HCT116 (cell line): ENCODE measurements at places on chromosomes 11 and 22.

- DNase-seq, result no peak
Observed at GRCh38 chr22:35661464-35661863, 13.2 kb downstream of the APOL6 start.

- DNase-seq, result no peak
Observed at GRCh38 chr22:19480789-19481188, 1.1 kb downstream of the CDC45 start.

GRCh38 chr11:106625566-106625965 lies 392.7 kb downstream of the GUCY1A2 start:
- no peak for DNase-seq

GRCh38 chr11:81080476-81080875 lies 1639.6 kb upstream of the TENM4 start:
- DNase-seq, result no peak

GRCh38 chr11:87440076-87440770 lies 402.5 kb downstream of the TMEM135 start:
- no peak for DNase-seq

DNA sequence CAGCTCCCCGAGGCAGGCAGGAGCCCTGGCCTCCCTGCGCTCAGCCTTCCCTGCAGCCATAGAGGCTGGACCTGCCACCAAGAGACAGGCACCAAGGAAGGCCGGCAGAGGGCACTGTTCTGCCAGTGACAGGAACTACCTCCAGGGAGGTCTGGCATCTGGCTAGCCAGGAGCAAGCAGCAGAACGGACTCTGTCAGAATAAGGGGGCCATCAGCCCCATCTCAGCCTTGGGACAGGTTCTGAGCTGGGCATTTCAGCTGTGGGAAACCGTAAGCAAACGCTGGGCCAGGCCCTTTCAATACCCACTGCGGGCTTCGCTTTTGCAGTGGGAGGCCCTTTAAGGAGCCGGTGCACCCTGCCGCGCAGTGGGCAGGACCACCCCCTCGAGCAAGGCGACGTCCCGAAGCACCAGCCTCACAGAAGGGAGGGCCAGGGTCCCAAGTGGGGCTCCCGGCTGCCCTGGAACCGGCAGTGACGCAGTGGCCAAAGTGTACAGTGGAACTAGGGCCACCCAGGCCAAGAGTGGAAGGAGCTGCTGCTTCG lies 18.2 kb downstream of the IFT27 start:
- peak; percentile 57 for DNase-seq

DNA sequence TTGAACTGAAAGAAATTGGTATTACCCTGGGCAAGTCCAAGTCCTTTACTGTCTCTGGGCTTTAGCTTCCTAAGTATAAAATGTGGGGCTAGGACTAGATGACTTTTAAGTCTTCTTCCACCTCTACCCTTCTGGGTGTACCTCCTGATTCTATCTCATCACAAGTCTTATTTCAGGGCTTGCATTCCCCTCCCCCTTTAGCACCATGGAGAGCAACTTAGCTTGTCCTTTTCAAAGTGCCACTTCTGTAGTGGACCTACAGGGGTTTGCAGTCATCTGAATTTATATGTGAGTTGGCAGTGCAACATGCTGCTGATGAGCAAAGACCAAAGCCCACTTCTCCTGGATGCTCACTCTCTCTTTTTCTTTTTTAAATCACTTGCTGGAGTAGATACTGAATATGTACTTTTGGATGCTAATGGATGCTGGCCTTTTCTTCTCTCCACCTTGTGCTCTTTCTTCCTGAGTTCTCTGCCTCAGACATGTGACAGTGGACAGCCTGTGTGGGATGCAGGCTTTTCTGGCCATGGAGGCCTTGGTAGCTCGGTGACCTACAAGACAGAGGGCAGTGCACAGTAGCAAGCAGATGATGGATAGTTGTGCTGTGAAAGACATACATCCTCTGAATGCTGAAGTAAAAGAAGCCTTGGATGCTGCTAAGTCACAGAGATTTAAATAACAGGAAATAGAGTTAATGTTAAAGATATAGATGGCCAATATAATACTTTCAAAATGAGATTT lies 185.0 kb downstream of the NELL1 start:
- no peak for DNase-seq

- no peak for DNase-seq
Observed at GRCh38 chr11:13908535-13908934, 54.0 kb upstream of the SPON1 start.

DNA sequence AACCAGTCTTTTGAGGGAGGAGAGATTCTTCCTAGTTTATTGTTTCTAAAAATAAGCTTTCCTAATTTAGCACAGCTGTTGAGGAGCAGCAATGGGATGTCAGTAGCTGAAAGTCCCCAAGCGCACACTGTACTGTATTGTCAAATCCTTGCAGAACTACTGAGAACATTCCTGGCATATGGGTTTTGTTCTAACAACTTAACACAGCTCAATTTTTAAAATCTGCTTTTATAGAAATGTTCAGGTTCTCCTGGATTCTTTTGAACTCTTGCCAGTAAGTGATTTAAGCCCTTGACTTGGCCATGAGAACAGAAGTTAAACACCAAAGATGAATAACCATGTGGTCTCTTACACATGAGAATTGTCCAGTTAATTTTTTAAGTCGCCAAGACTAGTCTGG lies 218.6 kb downstream of the FAT3 start:
- DNase-seq, result no peak

DNA sequence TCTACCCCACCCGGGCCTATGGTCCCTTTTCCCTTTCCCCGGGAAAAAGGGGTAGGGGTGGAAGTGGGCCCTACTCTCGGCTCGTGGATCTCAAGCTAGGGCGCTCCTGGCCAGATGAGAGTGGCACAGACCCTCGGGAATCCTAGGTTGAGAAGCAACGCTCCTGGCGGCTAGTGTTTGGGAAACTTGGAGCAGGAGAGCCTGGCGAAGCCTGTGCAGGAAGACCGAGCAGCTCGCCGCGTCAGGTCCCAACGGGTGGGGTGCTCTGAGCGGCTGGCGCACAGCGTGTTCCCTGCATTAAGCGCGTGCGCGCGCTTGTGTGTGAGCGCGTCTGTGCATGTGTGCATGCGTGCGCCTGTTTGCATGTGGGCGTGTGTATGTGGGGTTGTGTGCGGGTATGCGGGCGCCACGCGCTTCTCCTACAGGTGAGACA lies 7.1 kb upstream of the FLI1 start:
- no peak for DNase-seq

- peak; percentile 15 for DNase-seq
Observed at GRCh38 chr11:73334384-73335203, 26.5 kb downstream of the ARHGEF17 start.

DNA sequence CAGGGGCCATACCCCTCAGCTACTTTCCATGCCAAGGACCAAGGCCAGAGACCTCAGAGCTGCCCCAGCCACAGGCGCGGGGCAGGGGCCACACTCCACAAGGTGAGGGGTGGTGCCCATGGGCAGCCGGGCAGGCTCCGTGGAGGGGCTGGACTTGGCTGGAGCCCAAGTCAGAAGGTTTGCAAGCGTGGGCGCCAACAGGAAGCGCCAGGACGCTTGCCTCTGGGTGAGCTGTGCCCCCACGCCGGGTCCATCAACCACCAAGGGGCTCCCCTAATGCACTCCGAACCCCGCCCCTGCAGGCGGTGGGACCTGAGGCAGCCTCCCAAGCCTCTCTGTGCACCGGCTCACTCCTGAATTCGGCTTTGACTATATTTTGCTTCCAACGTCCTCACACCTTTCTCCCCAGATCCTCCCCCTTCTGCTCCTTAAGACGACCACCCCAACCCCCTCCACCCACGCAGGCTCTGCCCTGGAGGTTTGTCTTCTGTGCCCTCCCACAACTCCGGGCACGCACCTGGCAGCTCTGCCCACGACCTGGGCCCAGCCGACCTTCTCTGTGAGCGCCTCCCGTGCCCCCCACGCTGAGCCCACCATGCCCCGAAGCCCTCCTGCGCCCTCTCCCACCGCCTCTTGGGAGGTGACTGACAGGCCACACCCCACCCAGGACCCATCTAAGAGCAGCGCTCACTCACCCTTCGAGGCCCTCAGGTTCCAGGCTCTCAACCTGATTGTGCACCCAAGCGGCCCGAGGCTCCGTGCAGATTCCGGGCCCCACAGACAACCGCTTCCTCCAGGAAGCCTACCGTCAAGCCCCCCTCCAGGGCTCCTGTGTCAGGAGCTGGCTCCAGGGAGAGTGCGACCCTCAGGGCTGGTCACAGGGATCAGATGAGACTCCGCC lies 2.6 kb upstream of the PKP3 start:
- no peak for DNase-seq

DNA sequence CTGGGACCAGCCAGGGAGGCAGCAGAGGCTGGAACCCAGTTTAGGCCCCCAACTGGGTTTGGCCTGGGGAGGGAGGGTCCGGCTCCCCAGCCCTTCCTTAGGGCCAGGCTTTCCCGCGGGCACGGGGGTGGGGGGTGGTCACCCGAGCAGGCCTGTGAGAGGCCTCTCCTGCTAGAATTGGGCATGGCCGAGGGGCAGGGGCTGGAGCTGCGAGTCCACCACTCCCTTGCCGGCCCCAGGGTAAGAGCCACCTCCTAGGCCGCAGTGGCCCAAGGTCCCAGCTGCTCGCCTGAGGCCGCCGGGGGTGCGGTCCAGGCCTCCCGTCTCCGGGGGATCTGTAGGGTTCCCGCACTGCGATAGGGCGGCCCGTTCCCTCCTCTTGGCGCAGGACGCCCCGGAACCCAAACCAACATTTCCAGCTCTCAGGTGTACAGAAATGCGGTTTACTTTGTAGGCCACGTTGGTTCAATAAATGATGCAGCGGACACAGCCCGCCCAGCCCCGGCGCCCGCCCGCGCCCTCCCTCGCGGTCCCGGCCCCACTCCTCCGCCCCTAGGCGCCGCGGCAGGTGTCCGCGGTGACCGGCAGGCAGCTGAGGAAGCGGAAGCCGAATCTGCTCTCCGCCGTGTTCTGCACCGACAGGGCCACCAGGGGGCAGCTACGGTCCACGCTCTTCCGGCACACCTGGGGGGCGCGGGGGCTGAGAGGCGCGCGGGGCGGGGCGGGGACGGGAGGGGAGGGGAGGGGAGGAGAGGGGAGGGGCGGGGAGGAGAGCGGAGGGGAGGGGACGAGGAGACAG lies 5.9 kb downstream of the LMNTD2 start:
- peak; percentile 44 for DNase-seq

DNA sequence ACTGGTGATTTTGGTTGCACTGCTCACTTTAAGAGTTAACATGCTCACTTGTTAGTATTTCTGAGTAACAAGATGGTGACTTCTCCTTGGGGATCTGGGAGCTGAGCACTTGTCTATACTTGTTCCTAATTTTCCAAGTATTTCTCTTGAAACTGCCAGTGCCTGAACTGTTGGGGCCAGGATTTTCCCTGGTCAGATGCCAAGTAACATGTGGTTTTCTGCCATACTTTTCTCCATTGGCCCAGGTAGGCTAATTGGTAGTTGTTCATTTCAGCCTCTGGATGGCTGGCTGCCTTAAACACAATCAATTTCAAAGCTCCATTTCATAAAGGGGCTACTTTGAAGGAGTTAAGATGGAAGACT lies 35.0 kb downstream of the RNF141 start:
- DNase-seq, result no peak

- DNase-seq, result peak; percentile 83
Observed at GRCh38 chr22:44684506-44685383, 17.3 kb upstream of the PRR5 start.

DNA sequence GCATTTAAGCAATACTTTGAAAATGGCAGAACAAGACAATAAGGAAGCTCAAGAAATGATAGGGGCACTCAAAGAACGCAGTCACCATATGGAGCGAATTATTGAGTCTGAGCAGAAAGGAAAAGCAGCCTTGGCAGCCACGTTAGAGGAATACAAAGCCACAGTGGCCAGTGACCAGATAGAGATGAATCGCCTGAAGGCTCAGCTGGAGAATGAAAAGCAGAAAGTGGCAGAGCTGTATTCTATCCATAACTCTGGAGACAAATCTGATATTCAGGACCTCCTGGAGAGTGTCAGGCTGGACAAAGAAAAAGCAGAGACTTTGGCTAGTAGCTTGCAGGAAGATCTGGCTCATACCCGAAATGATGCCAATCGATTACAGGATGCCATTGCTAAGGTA lies 51.9 kb downstream of the SPECC1L start:
- DNase-seq, result no peak

DNA sequence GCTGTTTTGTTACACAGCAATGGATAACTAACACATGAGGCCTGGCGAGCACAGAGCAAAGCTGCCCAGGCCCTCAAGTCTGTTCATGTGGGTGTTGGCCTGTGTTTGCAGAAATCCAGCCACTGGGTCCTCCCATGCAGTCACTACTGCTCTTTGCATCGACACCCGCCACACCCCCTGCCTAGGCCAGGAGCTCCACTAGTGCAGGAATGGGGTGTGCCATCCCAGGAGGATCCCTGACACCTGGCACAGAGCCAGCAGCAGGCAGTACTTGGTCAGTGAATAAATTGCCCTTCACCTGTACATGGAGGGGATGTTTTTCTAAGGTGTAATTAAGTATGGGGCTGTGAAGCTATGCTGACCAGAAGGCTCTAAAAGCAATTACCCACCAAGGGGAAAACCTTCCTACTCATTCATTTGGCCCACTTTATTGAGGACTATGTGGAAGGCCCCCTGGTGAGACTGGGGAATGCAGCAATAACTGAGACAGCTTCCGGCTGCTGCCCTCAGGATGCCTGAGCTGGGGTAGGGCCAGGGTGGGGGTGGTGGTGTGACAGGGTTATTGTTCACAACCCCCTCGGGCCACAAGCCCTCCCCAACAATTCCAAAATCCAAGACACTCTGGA lies 160.8 kb downstream of the CRYBB2 start:
- no peak for DNase-seq

DNA sequence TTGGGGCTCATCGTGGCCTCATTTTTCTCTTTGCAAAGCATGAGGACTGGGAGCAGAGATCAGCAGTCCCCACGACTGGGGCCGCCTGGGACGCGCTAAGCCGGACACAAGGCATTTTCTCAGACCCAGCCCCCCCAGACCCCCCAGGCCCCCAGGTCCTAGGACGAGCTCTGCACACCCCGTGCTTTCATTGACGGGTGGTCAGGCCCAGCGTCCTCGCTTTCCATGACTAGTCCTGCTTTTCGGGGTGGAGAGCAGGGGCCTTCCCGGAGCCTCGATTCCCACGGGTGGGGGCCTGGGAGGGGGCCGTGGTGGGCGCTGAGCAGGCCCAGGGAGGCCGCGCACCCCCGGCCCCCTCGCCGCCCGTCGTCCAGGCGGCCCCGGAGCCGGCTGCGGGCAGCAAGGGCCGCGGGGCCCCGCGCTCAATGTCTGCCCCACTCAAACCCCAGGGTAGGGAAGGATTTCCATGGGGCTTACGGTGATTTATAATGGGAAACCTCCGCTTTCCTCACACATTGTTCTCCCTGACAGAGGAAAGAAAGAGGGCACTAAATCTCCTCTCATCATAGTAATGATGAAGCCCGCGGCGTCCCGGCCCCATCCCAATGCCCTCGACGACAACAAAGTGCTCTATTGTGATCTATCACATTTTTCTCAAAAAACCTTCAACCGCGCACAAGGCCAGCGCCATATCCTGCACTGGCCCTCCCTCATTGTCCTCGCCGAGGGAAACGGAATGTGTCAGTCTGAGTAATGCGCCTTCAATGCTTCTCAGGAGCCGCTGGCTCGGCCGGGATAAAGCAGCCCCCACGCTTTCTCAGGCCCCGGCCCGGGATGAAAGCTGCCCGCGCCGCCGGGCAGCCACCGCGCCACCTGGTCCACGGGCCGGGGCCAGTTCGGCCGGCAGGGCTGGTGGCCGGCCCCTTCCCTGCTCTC lies 10.4 kb upstream of the LINC01488 start:
- DNase-seq, result no peak

- DNase-seq, result no peak
Observed at GRCh38 chr11:44993971-44994704, 43.5 kb upstream of the TP53I11 start.
